GM06990 (cell line): ENCODE measurements at places on chromosomes 13 and 19.

GRCh38 chr19:49624967-49625910 lies 14.7 kb downstream of the RRAS start:
- DNase-seq, result no peak

GRCh38 chr13:29937841-29938240 lies 87.4 kb upstream of the UBL3 start:
- DNase-seq, result no peak

GRCh38 chr13:112510002-112510780 lies 77.8 kb downstream of the TUBGCP3 start:
- no peak for DNase-seq

- no peak for DNase-seq
These were observed 47.4 kb downstream of the EFNB2 start for GRCh38 chr13:106488076-106488475.

GRCh38 chr19:42325896-42326771 lies 699 bp downstream of the MEGF8 start:
- DNase-seq, result peak; percentile 56

DNA sequence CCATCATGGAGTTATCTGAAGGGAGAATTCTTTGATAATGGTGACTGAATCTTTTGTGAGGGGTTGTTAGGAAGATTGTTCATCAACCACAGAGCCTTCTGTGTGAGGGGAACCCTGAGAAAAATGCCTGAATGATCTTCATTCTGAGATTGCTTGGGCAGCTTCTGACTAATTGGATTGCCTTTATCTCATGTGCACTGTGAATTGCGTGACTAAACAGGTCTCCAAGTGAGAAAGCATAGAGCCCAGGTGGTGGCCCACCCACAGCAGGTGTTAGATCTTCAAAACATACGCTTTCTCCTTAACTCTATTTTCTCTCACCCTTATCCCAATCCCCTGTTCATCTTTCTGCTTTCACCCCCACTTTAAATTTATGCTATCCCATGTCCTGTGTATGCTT lies 58.3 kb downstream of the DOCK9 start:
- DNase-seq, result peak; percentile 41

DNA sequence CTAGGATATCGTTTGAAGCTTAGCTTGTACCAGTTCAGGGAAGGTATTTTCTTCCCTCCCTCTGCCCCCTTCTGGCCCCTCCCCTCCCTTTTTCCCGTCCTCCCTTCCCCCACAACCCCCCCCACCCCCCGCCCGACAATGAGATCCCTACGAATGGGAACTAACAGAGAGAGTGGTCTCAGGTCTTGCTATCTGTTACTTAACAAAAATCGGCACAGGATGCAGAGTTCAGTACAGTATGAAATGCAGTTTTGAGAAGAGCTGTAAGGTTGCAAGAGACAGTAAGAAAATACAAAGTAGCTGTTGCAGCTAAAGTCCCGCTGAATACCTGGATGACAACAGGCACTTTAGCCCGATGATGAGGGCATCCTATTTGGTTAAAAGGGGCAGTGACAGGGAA lies 3.1 kb upstream of the DACH1 start:
- DNase-seq, result no peak

DNA sequence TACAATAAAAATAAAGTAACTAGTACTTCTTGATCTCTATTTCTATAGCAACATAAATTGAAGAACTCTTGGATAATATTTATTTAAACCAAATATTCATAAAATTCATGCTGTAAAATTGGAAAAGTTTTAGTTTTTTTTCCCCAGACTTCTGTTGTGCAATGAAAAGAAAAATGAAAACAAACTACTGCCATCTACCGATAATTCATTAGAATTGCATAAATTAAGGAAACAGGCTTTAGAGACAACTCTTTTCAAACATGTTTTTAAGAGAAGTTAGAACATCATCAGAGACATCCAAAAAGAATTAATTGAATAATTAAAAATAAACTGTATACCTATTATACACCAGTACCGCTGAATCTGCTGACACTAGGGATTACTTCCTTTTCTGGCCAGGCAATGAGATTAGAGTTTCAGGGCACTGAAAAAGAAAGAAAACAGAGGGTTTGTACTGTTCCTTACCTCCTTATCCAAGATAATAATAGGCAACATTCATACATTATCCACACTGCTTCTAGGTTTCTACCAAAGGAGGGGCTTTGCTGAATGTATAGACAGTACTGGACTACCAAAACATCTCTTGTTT lies 4.9 kb downstream of the CCDC122 start:
- peak; percentile 3 for DNase-seq

DNA sequence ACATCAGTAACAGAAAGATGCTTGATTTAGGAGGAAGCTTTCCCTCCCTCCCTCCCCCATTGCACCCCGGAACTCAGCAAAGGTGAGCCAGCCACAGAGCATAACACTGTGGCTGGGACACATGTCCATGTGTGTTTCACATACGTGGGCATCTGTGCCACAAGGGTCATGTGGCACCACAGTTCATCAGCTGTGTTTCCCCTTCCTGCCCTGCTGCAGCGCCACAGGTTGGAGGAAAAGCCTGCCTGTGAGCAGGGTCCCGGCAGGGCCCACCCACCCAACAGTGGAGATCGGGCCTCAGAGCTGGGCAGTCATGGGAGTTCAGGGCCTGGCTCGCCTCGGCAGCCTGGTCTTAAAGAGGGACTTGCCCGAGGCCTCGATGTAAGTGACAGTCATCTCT lies 2.8 kb downstream of the ACP5 start:
- no peak for DNase-seq

DNA sequence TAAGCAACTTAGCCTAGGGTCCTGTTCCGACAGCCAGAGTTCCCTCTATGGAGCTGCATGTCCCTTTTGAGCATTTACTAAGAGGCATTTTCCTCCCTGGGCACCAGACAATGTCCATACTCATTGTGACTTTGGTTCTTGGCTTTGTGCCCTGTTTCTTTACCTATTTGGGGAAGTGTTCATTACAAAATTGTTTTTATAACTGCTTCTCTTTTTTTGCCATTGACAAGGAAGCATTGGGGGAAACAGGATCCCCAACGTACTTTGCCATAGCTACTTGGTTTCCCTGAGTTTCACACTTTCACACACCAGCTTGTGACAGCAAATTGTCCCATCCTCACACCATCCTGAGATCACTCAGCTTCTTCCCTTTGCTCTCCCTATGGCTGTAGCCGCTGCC lies 81.1 kb upstream of the SIAH3 start:
- DNase-seq, result no peak

- DNase-seq, result no peak
These were observed 14.8 kb downstream of the OLFM4 start for GRCh38 chr13:53043398-53043797.

DNA sequence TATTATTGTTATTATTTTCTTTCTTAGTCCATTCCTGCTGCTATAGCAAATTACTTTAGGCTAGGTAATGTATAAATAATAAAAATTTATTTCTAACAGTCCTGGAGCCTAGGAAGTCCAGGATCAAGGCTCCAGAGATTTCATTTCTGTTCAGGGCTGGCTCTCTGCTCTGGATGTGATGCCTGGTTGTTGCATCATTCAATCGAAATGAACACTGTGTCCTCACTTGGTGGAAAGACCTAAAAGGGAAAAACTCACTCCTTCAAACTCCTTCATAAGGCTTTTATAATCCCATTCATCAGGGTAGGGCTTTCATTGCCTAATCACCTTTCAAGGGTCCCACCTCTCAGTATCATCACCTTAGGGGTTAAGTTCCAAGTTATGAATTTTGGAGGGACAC lies 395.0 kb downstream of the EFNB2 start:
- DNase-seq, result no peak

- no peak for DNase-seq
These were observed 13.8 kb downstream of the TICAM1 start for GRCh38 chr19:4817467-4818277.

DNA sequence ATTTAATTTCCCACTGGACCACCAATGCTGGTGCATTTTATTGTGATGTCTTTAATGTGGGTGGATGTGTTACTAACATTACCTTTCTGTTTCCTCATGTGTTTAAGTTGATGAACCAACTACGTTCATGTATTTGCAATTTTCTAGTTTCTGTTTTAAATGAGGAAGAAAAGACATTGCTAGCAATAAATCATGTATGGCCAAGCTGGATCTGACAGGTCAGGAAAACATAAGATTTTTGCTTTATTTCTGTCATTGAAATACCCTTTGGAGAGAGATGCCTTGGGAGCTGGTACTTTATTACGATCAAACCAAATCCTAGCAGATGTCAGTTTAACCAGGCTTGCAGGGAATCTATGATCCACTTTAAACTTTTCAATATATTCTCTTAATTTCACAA lies 553.2 kb downstream of the RFC3 start:
- no peak for DNase-seq

DNA sequence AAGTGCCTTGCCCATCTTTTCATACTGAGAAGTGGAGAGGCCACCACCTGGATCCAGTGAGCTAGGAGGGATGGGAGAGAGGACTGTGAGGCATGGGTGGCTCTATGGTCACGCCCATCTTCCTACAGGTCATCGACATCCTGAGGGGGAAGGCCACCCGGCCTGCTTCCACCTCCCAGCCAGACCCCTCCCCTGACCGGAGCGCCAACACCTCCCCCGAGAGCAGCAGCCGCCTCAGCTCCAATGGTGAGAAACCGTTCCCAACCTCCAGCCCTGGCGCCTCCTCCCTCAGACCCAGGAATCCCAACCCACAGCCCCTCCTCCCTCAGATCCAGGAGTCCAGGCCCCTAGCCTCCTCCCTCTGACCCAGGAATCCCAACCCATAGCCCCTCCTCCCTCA lies 10.1 kb downstream of the BCL3 start:
- no peak for DNase-seq

DNA sequence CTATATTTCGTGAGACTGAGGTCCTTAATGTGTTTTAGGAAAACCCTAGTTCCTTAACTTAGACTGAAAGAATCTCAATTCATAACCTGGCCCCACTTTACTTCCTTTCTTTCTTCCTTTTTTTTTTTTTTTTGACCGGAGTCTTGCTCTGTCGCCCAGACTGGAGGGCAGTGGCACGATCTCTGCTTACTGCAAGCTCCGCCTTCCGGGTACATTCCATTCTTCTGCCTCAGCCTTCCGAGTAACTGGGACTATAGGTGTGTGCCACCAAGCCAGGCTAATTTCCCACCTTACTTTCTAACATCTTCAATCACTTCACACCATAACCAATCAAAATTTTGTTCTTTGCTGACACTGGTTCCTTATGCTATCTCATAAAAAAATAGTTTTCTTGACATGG lies 2097.0 kb downstream of the PCDH9 start:
- DNase-seq, result no peak
